ENCODE measurements at places on chromosomes 6 and 20.

DNA sequence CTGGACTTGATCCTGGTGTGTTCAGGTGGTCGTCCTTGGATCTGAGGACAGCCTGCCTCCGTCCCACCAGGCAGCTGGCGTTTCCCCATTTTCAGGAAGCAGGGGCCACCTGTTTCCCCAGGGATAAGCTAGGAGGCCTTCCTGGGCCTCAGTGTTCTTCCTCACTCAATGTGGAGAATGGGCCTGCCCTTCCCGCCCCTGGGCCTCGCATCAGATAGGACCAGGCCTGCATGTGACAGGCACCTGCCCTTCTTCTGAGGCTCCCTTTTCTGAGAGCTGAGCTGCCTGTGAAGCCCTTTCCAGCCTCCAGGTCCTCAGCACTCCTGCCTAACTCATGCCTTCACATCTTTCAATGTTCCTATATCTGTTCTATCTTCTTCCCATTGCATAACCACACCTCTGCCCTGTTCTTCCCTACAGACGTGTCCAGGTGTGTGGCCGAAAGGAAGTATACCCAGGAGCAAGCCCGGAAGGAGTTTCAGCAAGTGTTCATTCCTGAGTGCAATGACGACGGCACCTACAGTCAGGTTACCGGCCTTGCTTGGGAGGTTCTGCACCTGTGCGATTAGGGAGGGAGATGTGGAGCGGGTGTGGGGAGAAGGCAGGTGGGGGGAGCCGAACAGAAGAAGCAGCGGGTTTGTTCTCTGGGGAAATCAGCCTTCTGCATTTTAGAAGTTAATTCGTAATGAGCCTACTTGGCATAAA, 85.1 kb downstream of the SMOC2 start:
- DNase-seq: no peak

- DNase-seq: no peak
Measured at GRCh38 chr6:39714802-39715201, 10.4 kb downstream of the KIF6 start.

GRCh38 chr20:59422872-59423544, 122.6 kb downstream of the EDN3 start:
- no peak for DNase-seq

GRCh38 chr6:23272536-23272935, 703.2 kb downstream of the HDGFL1 start:
- no peak for DNase-seq

DNA sequence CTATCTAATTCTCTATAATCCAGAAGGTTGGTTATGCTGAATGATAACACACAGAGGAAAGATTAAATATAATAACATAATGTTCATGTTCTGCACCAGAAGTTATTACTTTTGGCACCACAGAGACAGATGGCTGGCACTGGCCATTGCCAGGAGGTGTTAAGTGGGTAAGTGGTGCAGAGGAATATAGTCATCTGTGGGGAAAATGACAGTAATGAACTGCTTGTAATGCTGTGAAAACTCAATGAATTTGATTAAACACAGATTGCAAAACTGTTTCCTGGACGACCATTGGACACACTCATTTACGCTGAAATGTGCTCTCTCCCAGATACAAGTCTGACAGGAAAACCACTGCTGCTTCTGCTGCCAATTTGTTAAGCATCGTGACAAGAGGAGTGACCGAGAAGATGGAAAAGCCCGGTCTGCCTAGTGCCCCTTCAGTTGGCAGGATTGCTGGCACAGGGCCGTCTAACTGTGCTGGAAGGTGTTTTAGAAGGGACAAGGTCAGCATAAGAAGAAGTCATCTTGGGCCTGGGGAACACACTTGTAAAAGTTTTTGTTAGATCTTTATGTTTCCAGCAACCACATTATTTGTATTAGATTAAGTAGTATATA, 567.4 kb downstream of the CBLN4 start:
- DNase-seq: peak; percentile 21

GRCh38 chr6:1958257-1958656, 287.1 kb downstream of the GMDS start:
- no peak for DNase-seq

DNA sequence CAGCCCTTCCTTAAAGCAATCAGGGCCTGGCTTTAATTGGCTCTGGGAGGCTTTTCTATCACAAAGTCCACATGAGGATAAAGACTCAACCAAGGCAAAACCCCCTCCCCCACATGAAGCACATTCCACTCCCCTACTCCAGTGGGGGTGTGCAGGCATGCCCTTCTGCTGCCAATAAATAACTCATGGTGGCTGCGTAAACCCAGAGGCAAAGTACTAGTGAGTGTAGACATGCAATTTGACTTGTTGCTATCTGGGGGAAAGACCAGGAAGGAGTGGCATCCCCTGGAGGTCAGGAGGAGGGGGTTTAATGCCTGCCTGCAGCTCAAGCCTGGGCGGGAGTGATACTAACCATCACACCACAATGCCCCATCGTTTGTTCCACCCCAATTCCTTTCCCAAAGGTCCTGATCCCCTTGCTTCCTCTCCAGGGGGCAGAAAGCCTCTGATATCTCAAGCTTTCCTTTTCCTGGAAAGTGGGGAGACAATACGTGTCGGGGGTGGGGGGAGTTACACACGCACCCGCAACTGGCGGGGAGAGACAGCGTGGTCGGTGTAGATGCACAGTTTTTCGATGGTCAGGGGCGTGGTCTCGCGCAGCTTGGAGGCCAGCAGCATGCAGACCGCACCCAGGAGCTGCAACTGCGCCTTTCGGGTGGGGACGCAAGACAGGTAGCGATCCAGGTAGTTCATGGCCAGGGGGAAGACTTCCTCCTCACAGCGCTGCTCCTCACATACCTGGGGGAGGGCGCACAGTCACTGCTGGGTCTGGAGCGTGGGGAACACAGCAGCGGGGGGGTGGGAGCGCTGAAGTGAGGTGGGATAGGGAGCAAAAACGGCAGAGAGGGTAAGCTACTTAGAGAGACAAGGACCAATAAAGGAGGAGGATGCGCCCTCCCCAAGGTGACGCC, 1.5 kb downstream of the CCND3 start:
- DNase-seq: no peak
